Activated T-cell treated with anti-CD3 and anti-CD28 coated beads, Interleukin-2, amount 50 U/mL, for 48 hours (primary cell): ENCODE measurements at places on chromosomes 1 and 21.

DNA sequence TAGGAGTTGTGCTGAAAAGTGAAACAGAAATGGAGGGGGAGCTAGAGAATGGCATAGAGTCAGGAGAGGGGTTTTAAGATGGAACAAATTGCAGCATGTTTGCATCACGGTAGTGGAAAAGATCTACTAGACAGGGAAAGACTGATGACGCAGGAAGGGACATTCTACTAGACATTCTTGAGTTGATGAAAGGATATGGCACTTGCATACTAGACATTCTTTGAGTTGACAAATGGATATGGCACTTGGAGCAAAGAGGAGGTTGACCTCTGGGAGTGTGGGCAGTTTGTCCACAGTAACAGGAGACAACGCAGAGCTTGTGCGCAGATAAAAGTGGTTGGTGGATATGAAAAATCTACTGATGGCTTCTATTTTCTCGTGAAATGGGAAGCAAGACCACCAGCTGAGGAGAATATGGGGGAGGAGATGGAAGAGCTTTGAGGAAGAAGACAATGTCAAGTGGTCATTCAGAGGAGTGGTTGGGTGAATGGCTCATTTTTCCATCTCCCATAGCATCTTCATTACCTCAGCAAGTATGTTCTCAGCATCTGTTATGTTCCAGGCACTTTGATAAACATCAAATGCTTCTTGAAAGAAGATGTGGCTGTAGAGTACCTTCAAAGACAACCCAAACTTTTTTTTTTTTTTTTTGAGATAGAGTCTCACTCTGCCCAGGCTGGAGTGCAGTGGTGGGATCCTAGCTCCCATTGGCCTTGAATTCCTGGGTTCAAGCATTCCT lies 2.4 kb upstream of the CTPS1 start:
- no peak for DNase-seq

DNA sequence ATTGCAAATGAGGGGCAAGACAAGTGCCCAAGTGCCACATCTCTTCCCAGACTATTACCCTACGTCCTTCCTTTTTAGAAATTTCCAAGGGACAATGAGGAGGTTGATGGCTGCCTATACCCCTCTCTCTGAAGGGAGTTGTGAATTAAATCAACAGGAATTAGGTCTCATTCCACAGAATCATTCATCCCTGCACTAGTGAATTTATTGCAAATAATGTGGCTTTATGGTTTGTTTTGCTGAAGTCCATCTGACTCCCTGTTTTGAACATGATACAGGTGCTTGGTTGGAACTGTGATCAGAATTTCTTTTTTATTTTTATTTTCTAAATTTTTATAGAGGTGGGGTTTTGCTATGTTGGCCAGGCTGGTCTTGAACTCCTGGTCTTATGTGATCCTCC lies 34.3 kb upstream of the THEM4 start:
- DNase-seq = no peak

- no peak for DNase-seq
Observed at GRCh38 chr1:156260896-156261295, 13.0 kb upstream of the PAQR6 start.

DNA sequence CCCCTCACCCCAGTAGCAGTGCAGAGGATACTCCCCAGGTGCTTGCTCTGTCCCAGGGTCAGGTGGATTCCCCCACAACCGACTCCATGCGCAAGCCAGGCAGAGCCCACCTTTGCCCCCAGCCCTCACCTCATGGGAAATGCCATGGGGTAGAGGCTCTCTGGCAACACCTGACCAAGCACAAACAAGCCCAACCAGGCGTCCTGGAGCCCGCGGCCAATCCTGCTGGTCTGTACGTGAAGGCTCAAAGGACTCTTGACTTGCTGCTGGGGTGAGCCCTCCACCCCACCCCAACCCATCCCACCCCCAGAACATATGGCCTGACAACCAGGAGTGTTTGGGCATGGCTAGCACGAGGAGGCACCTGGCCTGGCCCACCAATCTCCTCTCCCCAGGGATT lies 1.8 kb downstream of the ADGRB2 start:
- no peak for DNase-seq

DNA sequence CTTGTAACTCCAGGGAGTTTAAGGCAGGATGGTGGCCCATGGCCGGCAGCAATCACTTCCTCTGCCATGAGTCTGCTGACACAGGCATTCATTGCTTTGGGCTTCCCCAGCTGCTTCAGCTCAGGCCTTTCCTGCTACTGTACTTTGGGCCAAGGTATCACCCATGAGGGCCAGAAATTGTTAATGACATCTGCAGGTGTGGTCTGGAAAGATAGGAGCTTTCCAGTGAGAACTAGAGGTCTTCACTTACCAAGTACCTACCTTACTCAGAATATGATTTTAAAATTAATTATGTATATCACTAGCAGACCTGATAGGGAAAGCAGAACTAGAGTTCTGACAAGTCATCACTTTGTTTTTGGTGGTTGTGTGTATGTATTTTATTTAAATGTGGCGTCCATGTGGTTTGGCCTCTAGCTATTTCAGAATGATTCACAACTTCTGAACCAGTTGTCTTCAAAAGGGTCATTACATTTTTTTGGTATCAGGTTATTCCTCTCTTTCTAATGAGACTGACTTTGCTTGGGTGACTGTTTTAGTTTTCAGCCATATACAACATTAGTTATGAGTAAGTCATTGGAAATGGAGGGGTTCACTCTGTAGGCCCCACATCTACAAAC lies 2.7 kb downstream of the RGL1 start:
- DNase-seq = no peak

GRCh38 chr1:29832936-29833335 lies 596.6 kb downstream of the PTPRU start:
- DNase-seq = no peak

GRCh38 chr1:206082831-206083695 lies 30.1 kb downstream of the RHEX start:
- DNase-seq = no peak

DNA sequence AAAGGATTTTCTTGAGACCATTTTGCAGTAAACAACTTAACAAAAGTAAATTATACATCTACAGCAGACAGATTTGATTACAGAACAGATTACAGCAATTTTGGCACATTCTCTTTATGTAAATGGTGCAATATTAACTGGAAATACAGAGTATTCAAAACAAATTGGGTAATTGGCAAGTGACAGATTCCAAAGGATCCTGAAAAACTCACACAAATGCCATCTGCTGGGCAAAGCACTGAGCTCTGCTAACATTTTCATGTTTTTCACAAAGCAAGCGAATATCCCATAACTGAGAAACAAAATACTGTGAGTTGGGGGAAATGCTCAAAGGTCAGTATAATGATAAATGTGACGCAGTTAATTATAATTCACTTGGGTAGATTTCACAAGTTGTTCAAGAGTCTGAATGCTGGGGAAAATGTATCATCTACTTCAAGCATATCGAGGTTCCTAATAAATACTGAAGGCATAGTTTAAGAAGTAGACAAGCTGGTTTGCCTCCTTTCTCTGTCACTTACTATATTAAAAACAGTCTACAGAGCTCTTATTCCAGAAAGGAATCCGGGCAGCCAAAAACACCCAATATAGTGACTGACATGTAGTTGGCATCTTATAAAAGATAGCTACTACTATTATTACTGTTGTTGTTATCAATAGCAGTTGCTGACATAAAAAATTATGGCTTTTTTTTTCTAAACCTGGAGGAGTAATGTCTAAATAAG lies 75.8 kb upstream of the SDC3 start:
- DNase-seq = no peak

- no peak for DNase-seq
Observed at GRCh38 chr1:156953571-156953970, 33.1 kb downstream of the LRRC71 start.

DNA sequence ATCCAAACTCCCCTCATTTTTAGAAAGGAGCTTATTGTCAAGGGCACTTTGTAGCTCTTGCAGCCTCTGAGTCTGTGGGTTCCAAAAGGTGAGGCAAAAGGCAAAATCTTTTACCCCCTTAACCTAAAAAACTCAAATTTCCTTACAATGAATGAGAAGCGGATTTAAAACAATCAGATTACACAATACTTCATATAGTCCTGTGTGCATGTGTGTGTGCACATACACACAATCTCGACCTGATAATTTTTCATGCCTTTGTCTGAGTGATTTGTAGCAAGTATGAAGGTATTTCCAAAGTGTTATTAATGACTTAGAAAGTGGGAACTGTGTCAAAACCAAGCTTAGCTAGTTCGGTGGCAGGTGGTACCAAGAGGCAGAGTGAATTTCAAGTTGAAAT lies 42.9 kb downstream of the GRIK1 start:
- no peak for DNase-seq

DNA sequence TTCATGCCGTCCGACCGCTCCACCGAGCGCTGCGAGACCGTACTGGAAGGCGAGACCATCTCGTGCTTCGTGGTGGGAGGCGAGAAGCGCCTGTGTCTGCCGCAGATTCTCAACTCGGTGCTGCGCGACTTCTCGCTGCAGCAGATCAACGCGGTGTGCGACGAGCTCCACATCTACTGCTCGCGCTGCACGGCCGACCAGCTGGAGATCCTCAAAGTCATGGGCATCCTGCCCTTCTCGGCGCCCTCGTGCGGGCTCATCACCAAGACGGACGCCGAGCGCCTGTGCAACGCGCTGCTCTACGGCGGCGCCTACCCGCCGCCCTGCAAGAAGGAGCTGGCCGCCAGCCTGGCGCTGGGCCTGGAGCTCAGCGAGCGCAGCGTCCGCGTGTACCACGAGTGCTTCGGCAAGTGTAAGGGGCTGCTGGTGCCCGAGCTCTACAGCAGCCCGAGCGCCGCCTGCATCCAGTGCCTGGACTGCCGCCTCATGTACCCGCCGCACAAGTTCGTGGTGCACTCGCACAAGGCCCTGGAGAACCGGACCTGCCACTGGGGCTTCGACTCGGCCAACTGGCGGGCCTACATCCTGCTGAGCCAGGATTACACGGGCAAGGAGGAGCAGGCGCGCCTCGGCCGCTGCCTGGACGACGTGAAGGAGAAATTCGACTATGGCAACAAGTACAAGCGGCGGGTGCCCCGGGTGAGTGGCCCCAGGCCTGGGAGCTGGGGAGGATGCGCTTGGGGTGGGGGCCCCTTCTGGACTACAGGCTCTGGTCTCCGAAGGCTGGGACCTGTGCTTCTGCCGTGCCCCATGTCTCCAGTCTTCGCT lies 1.1 kb downstream of the SKI start:
- DNase-seq = peak; percentile 77

GRCh38 chr1:188782220-188782841 lies 1695.3 kb downstream of the BRINP3 start:
- no peak for DNase-seq

GRCh38 chr1:25037174-25038074 lies 107.3 kb upstream of the RUNX3 start:
- peak; percentile 87 for DNase-seq

GRCh38 chr1:43822040-43822690 lies 111.4 kb upstream of the ARTN start:
- DNase-seq = no peak

GRCh38 chr1:234235434-234235881 lies 137.8 kb upstream of the COA6 start:
- no peak for DNase-seq

DNA sequence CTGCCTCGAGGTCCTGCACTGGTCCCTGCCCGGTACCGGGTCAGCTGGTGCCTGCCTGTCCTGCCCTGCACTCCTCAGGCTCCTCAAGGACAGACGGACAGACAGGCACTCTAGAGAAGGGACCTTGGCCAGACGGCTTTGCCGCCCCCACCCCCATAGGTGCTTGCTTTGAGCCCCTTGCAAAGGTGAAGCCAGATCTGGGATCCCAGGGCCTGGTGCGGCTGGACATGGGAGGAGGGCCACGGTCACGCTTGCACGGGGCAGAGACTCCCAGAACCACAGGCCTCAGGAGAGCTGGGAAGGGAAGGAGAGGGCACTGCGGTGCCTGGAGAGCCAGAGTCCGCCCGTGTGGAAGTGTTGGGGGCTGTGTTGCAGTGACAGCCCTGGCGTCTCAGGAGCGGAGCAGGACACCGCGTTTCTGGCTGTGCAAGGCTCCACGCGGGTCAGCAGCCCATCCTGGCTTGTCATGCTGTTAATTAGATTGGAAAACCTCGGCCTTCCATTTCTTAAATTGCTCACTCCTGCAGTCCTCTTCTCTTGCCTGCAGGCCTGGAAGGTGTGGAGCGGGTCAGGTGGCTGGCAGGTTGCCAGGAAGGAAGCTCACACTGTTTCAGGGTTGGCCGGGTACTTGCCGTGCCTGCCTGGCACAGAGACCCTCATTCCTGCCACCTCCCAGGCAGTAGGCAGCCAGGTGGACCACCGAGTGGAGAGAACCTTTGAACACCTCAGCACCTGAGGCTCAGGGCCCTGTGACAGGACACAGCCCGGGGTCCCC lies 16.3 kb downstream of the COL18A1 start:
- no peak for DNase-seq

DNA sequence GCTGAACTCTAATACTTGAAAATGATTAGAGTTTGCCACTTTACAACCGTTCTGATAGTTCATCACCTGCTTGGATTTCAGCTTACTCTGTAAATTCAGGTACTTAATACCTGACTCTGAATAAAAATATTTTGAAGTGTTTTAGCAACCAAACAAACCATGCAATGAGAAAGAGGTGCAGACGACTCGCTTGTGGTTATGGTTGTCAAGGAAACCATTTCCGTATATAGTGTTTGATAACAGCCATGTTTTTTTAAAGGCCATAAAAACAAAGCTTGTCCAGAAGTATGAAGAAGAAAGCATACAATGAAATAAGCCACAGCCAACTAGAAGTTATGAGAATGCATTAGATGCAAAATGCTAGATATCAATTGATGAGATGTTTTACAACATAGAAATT lies 167.2 kb upstream of the HMCN1 start:
- DNase-seq = no peak

DNA sequence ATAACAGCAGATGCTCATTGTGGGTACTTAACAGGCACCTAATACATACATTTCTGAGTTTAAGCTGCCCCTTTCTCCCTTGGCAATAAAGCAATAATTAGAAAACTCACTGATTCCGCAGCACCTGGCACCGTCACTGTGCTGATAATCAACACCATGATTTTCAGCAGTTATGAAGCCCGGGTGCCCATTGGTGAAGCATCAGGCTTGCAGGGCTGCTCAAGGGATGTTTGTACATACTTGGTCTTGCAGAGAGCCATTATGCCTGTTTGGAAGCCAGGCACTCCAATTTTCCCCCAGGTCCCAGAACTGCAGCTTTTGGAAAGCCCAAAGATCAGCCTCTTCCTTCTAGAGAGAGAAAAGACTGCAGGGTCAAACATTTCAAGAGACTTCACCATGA lies 44.3 kb downstream of the OLIG1 start:
- no peak for DNase-seq
